ENCODE measurements at places on chromosomes 11 and 22. TPM values are rescaled to one million over a fixed set of nuclear protein-coding genes. Genes with fewer than 3 reads are reported as not detected.

Gene LMO2
- total RNA-seq = 0.99 TPM

Gene LRRC10B
- total RNA-seq = not detected

Gene MTMR2
- 14.1 TPM for total RNA-seq

DNA sequence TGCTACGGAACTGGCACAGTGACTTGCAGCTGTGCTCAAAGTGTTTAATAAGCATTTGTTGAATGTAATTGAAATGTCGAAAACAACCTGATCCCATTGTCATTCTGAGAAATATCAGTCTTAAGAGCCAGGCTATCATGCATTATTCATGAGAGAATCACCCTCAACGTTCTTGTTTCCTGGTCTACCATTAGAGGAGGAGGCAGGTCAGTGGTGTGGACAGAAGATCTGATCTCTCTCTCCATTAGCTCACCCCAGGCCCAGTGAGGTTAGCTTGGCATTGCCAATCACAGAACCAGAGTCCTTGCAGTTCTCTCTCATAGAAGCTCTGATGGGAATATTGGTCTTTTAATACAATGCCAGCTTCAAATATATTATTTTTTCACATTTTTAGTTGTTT is 121.1 kb upstream of the SPON1 start:
- no peak overlapping the region for H3K4me3 ChIP-seq
- no peaks in the 10 kb centered on the region for H3K36me3 ChIP-seq
- no peak for DNase-seq
- H3K27me3 ChIP-seq = no peaks in the 10 kb centered on the region

GRCh38 chr11:104844451-104844850 is 53.8 kb downstream of the CASP12 start:
- H3K36me3 ChIP-seq = no peaks in the 10 kb centered on the region
- no peak overlapping the region for H3K4me3 ChIP-seq
- H3K27me3 ChIP-seq = no peaks in the 10 kb centered on the region
- no peak overlapping the region for H3K27ac ChIP-seq

DNA sequence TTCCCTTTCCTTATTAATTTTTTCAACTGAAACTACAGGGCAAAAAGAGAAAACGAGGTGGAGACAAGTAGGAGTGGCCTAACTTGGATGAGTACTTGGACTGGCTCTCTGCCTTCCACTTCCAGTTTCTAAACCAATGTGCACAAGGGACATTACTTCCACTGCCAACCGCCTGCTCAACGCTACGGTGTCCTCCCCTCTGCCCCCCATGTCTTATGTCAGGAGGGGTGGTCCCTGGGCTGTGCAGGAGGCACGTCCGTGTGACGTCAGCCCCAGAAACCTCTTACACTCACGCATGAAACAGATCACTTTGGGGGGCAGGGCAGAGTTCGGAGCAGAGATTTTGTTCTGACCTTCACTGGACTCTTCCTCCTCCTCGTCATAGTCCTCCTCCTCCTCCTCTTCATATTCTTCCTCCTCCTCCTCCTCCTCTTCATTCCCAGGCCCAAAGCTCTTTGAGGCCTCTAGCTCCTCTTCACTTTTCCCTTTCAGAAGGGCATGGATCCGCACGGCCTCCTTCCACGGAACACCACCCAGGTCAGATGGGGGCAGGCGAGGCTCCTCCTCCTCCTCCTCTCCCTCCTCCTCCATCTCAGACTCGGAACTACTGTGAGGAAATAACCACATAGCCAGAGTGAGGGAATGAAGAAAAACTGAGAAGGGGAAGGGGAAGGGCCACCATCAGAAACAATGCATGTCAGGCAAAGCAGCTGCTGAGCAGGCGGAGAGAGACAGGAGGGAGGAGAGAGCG is 57.4 kb upstream of the BID start:
- H3K36me3 ChIP-seq = peaks cover 8% of the 10 kb centered on the region
- no peaks in the 10 kb centered on the region for H3K27me3 ChIP-seq
- no peak for DNase-seq
- peaks cover 10% of the 10 kb centered on the region for H3K4me1 ChIP-seq
- H3K27ac ChIP-seq = no peak overlapping the region
- H3K4me3 ChIP-seq = no peak overlapping the region

- H3K27ac ChIP-seq = no peak overlapping the region
- peaks cover 8% of the 10 kb centered on the region for H3K4me1 ChIP-seq
- H3K36me3 ChIP-seq = peaks cover 38% of the 10 kb centered on the region
- no peaks in the 10 kb centered on the region for H3K27me3 ChIP-seq
Observed at GRCh38 chr11:1295086-1295485, 14.3 kb downstream of the TOLLIP start.

DNA sequence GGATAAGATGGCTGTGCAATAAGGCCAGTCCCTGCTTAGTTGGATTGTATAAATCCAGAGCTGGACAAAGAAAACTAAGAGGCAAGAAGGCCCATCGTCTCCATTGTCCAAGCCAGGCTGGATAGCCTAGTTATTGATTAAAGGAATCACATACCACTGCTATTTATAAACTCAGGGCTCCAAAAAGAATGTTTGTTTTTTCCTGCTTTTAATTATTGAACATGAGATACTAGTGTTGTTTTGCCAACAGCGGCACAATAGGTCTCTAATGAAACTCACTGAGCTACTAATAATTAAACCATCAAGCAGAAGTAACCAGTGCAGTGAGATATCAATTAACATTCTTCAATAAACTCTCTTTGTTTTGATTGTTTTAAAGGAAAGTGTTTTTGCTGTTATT is 259.7 kb downstream of the INSC start:
- H3K27ac ChIP-seq = no peak overlapping the region
- no peaks in the 10 kb centered on the region for H3K36me3 ChIP-seq
- no peak overlapping the region for H3K4me3 ChIP-seq
- DNase-seq = no peak
- no peaks in the 10 kb centered on the region for H3K27me3 ChIP-seq

DNA sequence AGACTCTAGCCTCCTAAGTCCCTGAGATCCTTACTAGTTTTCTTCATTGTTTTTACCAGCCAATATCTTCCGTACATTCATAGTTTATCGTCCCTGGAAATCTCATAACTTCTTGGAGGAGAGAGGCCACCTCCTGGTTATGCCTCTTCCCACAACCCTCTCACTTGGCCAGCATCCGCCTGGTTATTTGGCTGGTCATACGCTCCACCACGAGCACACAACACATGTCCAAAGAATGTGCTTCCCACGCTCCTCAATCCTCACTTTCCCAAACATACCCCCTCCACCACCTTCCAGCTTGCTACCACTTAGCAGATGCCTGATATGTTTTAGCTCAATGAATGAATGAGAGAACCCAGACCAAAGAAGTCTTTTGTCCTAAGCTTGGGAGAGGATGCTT is 83.5 kb upstream of the EIF3D start:
- H3K4me3 ChIP-seq = no peak overlapping the region
- H3K27me3 ChIP-seq = peaks cover 88% of the 10 kb centered on the region
- H3K36me3 ChIP-seq = no peaks in the 10 kb centered on the region
- H3K4me1 ChIP-seq = peaks cover 2% of the 10 kb centered on the region
- no peak for DNase-seq

DNA sequence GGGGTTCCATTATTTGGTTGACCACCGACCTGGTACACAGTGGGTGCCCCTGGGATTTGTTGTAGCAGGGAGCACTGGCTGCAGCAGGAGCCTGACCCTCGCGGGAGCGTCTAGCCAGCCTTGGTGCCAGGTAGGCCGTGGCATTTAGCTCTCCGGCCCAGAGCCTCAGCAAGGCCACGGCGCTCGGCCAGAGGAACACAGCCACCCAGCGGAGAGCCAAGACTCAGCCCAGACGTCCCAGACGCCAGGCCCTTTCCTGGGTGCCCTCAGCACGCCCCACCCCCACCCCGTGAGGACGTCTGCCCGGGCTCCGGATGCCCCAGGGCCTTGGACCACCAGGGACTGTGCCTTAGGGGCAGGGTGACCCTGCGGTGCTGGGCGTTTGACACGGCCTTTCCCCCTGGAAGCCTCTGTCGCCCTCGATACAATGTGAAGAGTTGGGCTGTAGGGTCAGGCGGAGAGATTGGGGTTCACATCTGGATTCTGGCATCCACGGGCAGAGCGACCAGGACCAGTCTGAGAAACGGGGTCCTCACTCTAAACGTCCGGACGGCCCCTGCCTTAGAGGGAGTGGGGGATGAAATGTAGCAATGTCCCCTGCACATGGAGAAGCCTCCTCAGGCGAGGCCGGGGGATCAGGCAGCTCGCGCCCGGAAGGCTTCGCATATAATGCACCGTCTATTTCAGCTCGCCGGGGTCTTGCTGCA is 99.2 kb upstream of the FGF3 start:
- peaks cover 6% of the 10 kb centered on the region for H3K4me1 ChIP-seq
- DNase-seq = no peak
- no peaks in the 10 kb centered on the region for H3K36me3 ChIP-seq
- no peak overlapping the region for H3K27ac ChIP-seq

DNA sequence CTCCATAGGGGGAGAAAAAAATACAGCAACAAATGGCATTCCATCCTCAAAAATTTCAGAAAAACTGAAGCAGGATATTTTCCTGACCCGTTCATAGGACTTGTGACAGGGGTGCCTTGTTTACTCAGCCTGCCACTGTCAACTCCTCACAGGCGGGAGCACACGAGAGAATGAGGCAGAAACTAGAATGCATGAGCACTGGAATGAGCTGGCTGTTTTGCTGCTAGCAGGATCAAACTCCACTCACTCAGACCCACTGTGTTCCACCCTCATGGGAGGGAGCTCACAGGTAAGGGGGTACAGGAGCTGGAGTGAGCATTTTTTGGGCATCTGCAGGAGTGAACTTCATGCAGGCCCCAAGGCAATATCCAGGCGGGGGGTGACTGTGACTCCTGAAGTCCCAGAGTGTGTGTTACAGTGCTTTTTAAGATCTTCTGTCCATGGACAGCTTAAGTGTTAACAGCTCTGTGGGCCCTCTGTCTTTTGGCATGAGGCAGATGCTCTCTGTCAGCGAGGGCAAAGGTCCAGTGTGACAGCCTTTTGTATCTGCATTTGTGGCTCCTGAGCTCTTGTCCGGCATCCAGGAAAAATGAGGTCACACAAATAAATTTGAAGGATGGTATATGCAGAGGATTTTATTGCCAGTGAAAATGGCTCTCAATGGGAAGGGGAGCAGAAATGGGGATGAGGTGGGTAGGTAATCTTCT is 905.7 kb upstream of the TENM4 start:
- H3K4me1 ChIP-seq = no peaks in the 10 kb centered on the region
- DNase-seq = no peak
- no peaks in the 10 kb centered on the region for H3K36me3 ChIP-seq
- no peak overlapping the region for H3K4me3 ChIP-seq
- H3K27me3 ChIP-seq = no peaks in the 10 kb centered on the region

- no peaks in the 10 kb centered on the region for H3K4me1 ChIP-seq
- no peaks in the 10 kb centered on the region for H3K36me3 ChIP-seq
- H3K27me3 ChIP-seq = peaks cover 22% of the 10 kb centered on the region
- no peak overlapping the region for H3K4me3 ChIP-seq
- no peak overlapping the region for H3K27ac ChIP-seq
Observed at GRCh38 chr11:22349491-22349890, 11.3 kb downstream of the SLC17A6 start.

DNA sequence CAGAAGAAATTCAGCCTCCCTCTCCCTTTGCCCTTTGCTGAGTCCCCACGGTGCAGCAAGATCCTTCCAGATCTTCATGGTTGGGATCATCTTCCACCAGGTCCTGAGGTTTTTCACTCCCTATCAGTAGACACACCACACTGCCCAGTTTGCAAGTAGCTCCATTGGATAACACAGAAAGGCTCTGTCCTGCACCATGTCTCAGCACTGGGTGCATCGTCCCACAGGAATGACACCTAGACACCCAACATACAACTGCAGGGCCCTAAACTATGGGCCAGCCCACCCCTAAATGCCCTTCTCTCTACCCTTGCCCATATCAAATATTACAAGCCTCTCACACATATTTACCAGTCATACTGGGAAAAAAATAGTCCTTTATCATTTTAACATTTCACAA is 9.4 kb downstream of the KLHL22 start:
- H3K36me3 ChIP-seq = no peaks in the 10 kb centered on the region
- no peaks in the 10 kb centered on the region for H3K27me3 ChIP-seq
- peaks cover 60% of the 10 kb centered on the region for H3K4me1 ChIP-seq
- no peak for DNase-seq

- no peak overlapping the region for H3K4me3 ChIP-seq
- no peak for DNase-seq
- peaks cover 3% of the 10 kb centered on the region for H3K4me1 ChIP-seq
- no peaks in the 10 kb centered on the region for H3K27me3 ChIP-seq
Observed at GRCh38 chr11:76105637-76106036, 100.7 kb downstream of the WNT11 start.

DNA sequence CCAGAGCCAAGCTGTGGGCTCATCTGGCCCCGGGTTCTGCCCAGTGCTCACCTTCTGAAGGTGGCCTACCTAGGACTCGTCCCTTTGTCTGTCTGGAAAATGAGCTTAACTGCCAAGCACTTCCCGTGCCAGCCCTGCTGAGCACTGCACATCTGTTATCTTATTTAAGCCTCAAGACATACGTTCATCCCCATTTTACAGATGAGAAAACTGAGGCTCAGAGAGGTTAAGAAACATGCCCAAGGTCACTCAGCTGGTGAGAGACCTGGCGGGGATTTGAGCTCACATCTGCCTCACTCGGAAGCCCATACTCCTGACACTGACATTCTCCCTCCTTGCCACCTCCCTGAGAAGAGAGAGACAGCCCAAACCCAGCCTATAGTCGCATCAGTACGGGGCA is 226.2 kb downstream of the MN1 start:
- no peaks in the 10 kb centered on the region for H3K36me3 ChIP-seq
- no peaks in the 10 kb centered on the region for H3K4me1 ChIP-seq
- H3K27ac ChIP-seq = no peak overlapping the region
- DNase-seq = no peak

DNA sequence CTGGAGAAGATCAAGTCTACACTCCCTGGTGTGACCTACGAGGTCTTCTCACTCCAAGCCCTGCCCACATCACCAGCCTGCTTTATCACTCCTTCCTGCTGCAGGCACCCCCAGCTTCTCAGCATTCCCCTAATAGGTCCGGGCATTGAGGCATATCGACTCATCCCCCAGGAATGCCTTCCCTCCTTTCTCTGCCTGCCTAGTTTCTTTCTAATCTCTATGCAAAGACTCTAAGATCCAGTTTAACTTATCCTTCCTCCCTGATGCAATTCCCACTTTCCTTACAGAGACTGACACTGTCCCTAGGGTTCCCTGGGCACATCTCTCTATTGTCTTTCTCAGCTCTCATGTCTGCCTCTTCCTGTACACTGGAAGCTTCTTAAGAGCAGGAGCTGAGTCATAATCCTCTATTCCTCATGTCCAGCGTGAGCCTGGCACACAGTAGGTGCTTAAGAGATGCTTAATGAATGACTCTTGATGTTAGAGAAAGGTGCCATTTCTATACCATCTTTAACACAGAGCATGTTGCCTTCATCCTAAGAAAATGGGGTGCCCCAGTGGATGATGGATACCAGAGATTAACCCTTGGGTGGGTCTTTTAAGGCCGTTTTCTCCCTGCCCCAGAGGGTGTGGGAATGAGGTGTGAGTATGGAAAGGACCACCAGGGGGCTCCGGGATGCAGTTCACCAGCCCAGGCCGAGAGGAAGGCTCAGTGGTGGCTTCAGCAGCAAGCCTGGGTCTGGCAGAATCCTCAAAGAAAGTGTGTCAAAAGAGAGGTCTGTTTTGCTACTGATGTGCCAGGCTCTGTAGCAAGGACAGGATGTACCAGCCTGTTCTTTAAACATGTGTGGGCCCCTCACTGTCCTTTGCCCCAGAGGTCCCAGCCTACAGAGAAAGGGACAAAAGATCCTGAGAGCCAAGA is 34.7 kb downstream of the PARVA start:
- H3K27ac ChIP-seq = no peak overlapping the region
- no peaks in the 10 kb centered on the region for H3K4me1 ChIP-seq
- no peak overlapping the region for H3K4me3 ChIP-seq
